ENCODE measurements at places on chromosomes 5 and 9.
A peak's percentile ranks its signal among the peaks of the same experiment; 100 is the strongest.

DNA sequence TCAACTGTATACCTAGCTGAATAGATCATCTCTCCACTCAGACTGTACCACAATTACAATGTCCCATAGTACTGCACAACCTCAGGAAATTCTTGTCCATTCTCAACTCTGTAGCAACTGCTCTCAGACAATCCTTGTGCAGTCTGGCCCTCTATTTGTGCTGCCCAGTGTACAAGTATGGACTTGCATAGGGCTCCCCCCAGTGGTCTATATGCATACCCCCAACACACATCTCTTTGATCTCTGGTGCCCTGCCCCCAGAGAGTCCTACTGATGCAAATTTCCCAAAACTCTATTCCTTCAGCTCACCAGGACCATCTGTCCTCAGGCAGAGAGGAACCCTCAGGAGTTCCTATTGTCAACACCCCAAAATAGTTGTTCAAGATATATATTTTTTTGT lies 205.3 kb downstream of the SLCO4C1 start:
- no peak for DNase-seq
- H3K36me3 ChIP-seq, result no peaks in the 10 kb centered on the region
- no peaks in the 10 kb centered on the region for H3K27me3 ChIP-seq
- no peak overlapping the region for H3K27ac ChIP-seq
- H3K4me1 ChIP-seq, result no peaks in the 10 kb centered on the region
- no peak overlapping the region for H3K4me3 ChIP-seq

GRCh38 chr5:58314356-58315210 lies 145.3 kb downstream of the PLK2 start:
- H3K4me1 ChIP-seq, result no peaks in the 10 kb centered on the region
- H3K36me3 ChIP-seq, result no peaks in the 10 kb centered on the region
- H3K27ac ChIP-seq, result no peak overlapping the region

GRCh38 chr5:151212406-151212798 lies 11.5 kb downstream of the CCDC69 start:
- H3K27me3 ChIP-seq, result no peaks in the 10 kb centered on the region
- DNase-seq, result no peak
- H3K4me1 ChIP-seq, result peaks cover 23% of the 10 kb centered on the region
- H3K27ac ChIP-seq, result peak overlapping the region; percentile 94
- peak overlapping the region; percentile 1 for H3K4me3 ChIP-seq

DNA sequence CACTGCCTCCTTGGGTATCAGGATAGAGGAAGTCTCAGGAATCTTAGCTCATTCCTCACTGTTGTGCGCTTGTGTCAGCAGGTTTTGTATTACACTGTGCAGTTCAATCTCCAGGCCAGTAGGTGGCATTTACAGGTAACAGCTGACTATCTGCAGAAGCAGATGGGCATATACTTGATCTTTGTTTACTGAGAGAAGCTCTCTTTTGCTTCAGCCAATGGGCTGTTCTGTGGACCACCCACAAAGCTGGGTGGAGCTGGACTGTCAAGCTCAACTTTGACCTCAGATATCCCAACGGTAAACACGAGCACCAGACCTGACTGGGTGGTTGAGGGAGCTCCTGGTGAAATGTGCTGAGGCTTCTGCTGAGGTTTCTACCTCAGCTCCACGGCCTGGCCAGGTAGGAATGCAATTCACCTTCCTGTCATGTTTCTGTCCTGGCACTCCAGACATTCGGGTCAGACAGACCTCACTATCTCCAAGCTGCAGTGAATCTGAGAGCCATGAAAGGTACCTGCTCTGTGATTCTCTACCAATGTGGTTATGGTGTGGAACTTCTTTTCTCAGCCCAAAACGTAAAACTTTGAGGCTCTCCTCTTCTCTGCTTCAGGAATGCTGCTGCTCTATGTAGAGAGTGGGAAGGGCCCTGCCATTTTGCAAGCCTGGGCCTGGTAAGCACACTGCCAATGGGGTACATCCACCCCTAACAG lies 167.9 kb upstream of the ACTBL2 start:
- no peaks in the 10 kb centered on the region for H3K36me3 ChIP-seq
- H3K27ac ChIP-seq, result no peak overlapping the region
- no peak for DNase-seq

DNA sequence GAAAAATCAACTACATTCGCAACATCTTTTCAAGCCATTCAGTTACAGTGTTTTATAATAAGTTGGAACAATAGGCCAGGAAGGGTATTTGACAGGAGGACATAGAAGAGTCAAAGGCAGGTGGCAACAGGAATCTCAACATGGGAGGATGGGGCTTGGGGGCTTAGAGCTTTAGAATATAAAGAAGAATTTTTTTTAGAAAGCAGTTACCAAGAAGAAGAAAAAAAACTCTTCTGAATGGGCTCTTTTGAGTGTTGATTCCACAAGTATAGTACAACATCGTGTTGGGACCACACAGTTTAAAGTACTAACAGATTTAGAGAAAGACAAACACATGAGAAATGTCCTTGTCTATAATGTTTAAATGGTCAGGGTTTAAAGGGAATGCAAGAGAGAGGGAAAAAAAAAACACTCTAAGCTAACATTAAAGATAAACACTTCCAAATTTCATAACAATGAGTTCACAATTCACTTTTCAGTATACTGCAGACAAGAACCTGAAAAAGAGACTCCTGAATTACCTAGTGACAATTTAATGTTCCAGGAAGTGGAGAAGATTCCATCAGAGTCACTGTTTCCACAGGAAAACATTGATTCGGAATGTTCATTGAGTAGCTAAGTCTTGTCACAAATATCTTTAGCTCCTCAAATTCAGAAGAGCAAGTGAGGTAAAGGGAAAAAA lies 282.3 kb downstream of the DEPDC1B start:
- no peak overlapping the region for H3K27ac ChIP-seq
- H3K36me3 ChIP-seq, result no peaks in the 10 kb centered on the region
- no peaks in the 10 kb centered on the region for H3K27me3 ChIP-seq
- H3K4me3 ChIP-seq, result no peak overlapping the region

- peak overlapping the region; percentile 9 for H3K27ac ChIP-seq
- H3K4me1 ChIP-seq, result peaks cover 43% of the 10 kb centered on the region
- peak; percentile 33 for DNase-seq
- no peaks in the 10 kb centered on the region for H3K27me3 ChIP-seq
- H3K36me3 ChIP-seq, result peaks cover 31% of the 10 kb centered on the region
Measured at GRCh38 chr5:160105686-160106360, 13.4 kb downstream of the PWWP2A start.

DNA sequence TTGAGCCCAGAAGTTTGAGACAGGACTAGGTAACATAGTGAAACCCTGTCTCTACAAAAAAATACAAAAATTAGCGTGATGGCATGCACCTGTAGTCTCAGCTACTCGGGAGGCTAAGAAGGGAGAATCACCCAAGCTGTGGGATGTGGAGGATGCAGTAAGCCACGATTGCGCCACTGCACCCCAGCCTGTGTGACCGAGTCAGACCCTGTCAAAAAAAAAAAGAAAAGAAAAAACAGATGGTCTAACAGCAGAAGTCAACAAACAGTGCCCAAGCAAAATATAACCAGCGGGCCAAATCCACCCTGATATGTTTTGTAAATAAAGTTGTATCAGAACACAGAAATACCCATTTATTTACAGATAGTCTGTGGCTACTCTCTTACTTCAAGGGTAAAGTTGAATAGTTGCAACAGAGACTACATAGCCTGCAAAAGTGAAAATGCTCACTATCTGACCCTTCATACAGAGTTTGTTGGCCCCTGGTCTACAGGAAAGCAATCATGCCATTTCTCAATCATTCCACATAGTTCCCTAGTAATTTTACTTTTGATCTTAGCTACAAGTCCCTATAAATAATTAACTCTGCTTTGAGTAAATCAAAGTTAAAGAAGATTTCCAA lies 383.7 kb downstream of the TLE1 start:
- H3K36me3 ChIP-seq, result no peaks in the 10 kb centered on the region
- no peak overlapping the region for H3K27ac ChIP-seq
- H3K27me3 ChIP-seq, result no peaks in the 10 kb centered on the region
- no peaks in the 10 kb centered on the region for H3K4me1 ChIP-seq

DNA sequence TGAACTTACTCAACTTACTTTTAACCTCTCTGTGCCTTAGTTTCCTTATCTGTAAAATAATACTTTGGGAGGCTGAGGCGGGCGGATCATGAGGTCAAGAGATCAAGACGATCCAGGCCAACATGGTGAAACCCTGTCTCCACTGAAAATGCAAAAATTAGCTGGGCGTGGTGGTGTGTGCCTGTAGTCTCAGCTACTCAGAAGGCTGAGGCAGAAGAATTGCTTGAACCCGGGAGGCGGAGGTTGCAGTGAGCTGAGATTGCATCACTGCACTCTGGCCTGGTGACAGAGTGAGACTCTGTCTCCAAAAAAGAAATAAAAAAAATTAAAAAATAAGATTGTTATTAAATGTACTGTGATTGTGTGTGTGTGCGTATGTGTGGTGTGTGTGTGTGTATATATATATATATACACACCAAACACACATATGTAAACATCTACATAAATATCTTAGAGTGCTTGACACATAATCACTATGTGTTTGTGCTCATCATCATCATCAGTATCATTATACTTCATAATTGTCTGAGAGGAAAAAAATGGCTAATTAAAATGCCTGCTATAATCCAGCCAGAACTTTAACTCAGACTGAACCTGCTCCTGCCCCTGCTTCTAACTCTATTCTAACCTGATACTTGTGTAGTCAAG lies 312.8 kb downstream of the FER start:
- H3K27ac ChIP-seq, result no peak overlapping the region
- H3K36me3 ChIP-seq, result no peaks in the 10 kb centered on the region
- DNase-seq, result no peak
- H3K4me3 ChIP-seq, result no peak overlapping the region
- H3K4me1 ChIP-seq, result no peaks in the 10 kb centered on the region

GRCh38 chr9:88789785-88790184 lies 201.5 kb upstream of the S1PR3 start:
- no peak for DNase-seq
- H3K4me3 ChIP-seq, result no peak overlapping the region
- H3K36me3 ChIP-seq, result no peaks in the 10 kb centered on the region
- H3K27ac ChIP-seq, result no peak overlapping the region
- H3K4me1 ChIP-seq, result no peaks in the 10 kb centered on the region
- H3K27me3 ChIP-seq, result no peaks in the 10 kb centered on the region

DNA sequence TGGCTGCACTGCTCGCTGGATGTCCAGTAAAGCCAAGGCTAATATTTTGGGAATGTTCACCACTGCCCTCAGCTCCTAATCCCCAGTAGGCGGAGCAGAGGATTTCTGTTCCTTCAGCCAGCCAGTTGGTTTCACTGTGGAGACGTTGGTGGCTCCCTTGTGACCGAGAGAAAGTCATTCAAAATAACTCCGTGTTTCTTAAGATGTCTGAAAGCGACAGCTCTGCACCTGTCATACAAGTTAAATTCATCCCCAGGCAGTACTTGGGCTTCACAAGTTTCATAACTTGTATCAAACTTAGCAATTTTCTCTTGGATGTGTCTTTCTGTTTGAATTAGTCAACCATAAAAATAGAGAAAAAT lies 382 bp upstream of the CDKN2B start:
- H3K27me3 ChIP-seq, result peaks cover 63% of the 10 kb centered on the region
- no peak for DNase-seq
- H3K36me3 ChIP-seq, result no peaks in the 10 kb centered on the region

GRCh38 chr5:169808118-169808581 lies 171.1 kb downstream of the DOCK2 start:
- H3K27ac ChIP-seq, result no peak overlapping the region
- no peak overlapping the region for H3K4me3 ChIP-seq
- peaks cover 17% of the 10 kb centered on the region for H3K36me3 ChIP-seq
- DNase-seq, result no peak
- no peaks in the 10 kb centered on the region for H3K27me3 ChIP-seq

DNA sequence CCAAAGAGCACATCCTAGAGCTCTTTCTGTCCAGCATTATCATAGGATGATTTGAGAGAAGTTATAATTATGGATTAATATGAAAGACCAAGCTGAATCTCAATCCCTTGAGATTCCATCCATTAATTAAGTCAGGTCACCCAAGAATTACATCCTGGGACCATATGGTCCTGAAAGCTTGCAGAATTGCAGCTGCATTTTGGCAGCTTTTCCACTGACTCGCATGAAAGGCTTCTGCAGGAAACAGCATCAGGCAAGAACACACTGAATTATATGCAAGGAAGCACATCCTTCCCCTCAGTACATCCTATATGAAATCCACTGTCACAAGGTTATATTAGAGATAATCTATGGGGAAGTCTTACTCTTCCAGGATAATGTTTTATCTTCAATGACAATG lies 109.1 kb upstream of the CTNND2 start:
- no peaks in the 10 kb centered on the region for H3K4me1 ChIP-seq
- no peak for DNase-seq
- H3K27ac ChIP-seq, result no peak overlapping the region
- no peaks in the 10 kb centered on the region for H3K27me3 ChIP-seq

- no peaks in the 10 kb centered on the region for H3K27me3 ChIP-seq
- no peaks in the 10 kb centered on the region for H3K4me1 ChIP-seq
- DNase-seq, result no peak
- peak overlapping the region; percentile 92 for H3K27ac ChIP-seq
- H3K4me3 ChIP-seq, result no peak overlapping the region
Measured at GRCh38 chr5:173864126-173865050, 23.8 kb upstream of the CPEB4 start.

- no peak overlapping the region for H3K27ac ChIP-seq
- H3K36me3 ChIP-seq, result no peaks in the 10 kb centered on the region
- no peaks in the 10 kb centered on the region for H3K27me3 ChIP-seq
- no peak for DNase-seq
Measured at GRCh38 chr9:121809356-121810050, 158.1 kb downstream of the DAB2IP start.

DNA sequence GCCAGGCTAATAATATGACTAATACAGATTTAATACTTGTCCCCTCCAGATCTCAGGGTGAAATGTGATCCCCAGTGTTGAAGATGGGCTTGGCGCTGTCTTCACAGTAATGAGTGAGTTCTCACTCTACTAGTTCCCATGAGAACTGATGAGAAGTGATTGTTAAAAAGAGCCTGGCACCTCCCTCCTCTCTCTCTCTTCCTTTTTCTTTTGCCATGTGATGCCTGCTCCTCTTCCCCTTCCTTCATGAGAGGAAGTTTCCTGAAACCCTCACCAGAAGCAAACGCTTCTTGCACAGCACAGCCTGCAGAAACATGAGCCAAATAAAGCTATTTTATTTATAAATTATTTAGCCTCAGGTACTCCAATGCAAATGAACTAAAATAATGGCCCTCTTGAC lies 55.2 kb downstream of the GLDC start:
- no peak for DNase-seq
- H3K4me1 ChIP-seq, result no peaks in the 10 kb centered on the region
- H3K27me3 ChIP-seq, result no peaks in the 10 kb centered on the region
- H3K36me3 ChIP-seq, result no peaks in the 10 kb centered on the region

DNA sequence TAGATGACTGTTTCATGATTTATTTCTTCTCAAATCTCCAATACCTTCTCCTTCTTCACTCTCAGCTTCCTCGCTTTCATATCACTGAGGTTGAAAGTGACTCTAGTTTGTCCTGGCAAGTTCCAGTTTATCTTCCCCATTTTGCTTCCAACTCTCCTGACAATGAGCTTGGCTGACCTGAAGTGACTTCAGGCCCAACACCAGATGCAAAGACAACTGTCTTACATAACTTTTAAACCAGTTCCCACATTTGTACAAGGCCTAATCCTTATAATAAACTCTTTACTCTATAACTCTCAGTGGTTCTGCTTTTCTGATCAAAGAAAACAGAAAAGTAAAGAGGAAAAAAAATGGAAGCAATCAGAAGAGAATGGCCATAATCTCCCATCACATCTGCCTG lies 22.0 kb downstream of the GNG10 start:
- no peak overlapping the region for H3K27ac ChIP-seq
- no peak for DNase-seq
- H3K27me3 ChIP-seq, result no peaks in the 10 kb centered on the region
